ENCODE measurements at places on chromosomes 7 and 10. TPM values are rescaled to one million over a fixed set of nuclear protein-coding genes. Genes with fewer than 3 reads are reported as not detected.

Gene SLIT1
- 1.4 TPM for total RNA-seq

Gene DNAH11
- total RNA-seq, result 4.2 TPM

Gene RAB19
- 11.3 TPM for total RNA-seq

Gene SPDYE5
- not detected for total RNA-seq

- no peaks in the 10 kb centered on the region for H3K4me1 ChIP-seq
- peaks cover 4% of the 10 kb centered on the region for H3K27me3 ChIP-seq
- DNase-seq, result no peak
- no peak overlapping the region for H3K27ac ChIP-seq
Measured at GRCh38 chr7:18224138-18224537, 196.5 kb upstream of the PRPS1L1 start.

- DNase-seq, result no peak
- H3K27ac ChIP-seq, result no peak overlapping the region
- H3K27me3 ChIP-seq, result peaks cover 12% of the 10 kb centered on the region
- peaks cover 13% of the 10 kb centered on the region for H3K4me1 ChIP-seq
- no peaks in the 10 kb centered on the region for H3K36me3 ChIP-seq
Measured at GRCh38 chr7:29276199-29276598, 81.6 kb downstream of the CHN2 start.

DNA sequence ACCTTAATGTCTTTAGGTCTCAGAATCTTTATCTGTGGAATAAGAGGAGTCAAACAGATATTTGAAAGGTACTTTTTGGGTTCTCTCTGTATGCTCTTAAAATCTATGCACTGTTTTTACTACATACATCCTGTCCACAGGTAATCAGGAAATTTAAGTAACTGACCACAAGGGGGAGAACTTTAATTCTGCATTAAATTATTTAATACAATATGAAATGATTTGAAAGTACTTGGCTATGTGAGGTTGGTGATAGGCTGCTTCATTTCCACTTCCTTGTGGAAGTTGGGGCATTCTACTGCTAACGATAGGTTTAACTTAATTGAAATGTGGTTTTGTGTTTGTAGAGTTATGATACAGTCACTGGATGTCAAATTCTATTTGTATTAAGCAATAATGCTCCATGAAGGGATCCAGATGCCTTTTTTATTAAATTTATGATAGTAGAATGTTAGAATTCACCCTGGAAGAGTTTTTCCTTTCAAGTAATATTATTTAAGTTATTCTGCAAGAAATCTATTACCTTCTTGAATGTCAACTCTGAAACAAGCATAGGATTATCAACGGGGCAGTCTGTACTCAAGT is 6.0 kb downstream of the TEX47 start:
- no peak overlapping the region for H3K4me3 ChIP-seq
- H3K27me3 ChIP-seq, result no peaks in the 10 kb centered on the region
- no peaks in the 10 kb centered on the region for H3K4me1 ChIP-seq
- no peaks in the 10 kb centered on the region for H3K36me3 ChIP-seq
- H3K27ac ChIP-seq, result no peak overlapping the region

GRCh38 chr10:80509108-80509402 is 28.6 kb upstream of the SH2D4B start:
- H3K36me3 ChIP-seq, result peaks cover 36% of the 10 kb centered on the region
- H3K4me3 ChIP-seq, result no peak overlapping the region
- no peak overlapping the region for H3K27ac ChIP-seq
- no peak for DNase-seq
- H3K4me1 ChIP-seq, result peaks cover 35% of the 10 kb centered on the region

DNA sequence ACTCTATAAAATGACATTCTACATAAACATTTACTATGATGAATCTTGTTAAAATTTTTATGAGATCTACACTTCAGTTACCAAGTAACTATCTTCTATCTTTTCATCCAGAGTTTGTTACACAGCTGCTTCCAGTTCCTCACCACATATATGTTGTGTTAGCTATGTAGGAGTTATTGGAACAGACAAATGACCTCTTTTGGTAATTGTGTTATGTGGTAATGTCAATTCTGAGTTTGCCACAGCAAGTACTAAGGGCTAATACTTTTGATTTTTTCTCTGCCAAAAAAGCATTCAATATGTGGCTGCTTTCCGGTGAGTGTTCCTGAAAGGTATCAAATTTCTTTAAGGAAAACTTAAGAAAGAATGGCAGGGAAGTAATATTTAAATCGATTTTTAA is 573.9 kb upstream of the PCDH15 start:
- no peaks in the 10 kb centered on the region for H3K4me1 ChIP-seq
- DNase-seq, result no peak
- H3K4me3 ChIP-seq, result no peak overlapping the region
- no peaks in the 10 kb centered on the region for H3K36me3 ChIP-seq
- no peaks in the 10 kb centered on the region for H3K27me3 ChIP-seq

GRCh38 chr7:14886533-14886932 is 16.0 kb downstream of the DGKB start:
- H3K36me3 ChIP-seq, result no peaks in the 10 kb centered on the region
- no peaks in the 10 kb centered on the region for H3K27me3 ChIP-seq
- no peak overlapping the region for H3K27ac ChIP-seq

DNA sequence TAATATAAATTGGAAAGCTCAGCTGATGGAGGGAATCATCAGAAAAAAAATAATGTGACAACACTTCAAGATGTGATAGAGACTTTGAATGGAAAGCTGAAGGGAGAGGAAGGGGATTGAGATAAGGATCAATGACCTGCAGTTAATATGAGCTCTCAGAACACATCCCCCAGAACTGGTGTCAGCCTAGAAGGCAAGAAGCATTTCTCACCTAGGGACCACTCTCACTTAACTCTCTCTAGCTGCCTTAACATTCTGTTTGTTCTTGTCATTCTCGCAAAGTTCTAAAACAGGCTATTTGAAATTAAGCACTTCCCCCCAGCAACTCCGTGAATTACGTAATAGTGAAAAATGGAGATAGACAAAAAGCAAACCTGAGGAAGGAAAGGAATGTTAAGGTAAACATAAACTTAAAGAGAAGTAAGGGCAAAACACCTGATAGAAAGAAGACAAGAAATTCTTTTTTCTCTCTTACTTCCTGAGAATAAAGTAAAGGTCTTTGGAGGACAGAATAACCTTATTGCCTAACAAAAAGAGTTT is 1.2 kb upstream of the MPP7 start:
- DNase-seq, result no peak
- no peaks in the 10 kb centered on the region for H3K27me3 ChIP-seq
- H3K4me1 ChIP-seq, result peaks cover 42% of the 10 kb centered on the region

Measured in activated CD4-positive, alpha-beta T cell treated with anti-CD3 and anti-CD28 coated beads for 36 hours (primary cell).